Sigmoid colon (tissue), 7 donors: ENCODE measurements at places on chromosomes 5 and 9. TPM values are rescaled to one million over a fixed set of nuclear protein-coding genes. Genes with fewer than 3 reads are reported as not detected.

ANXA2R gene
- total RNA-seq, result 1.8 TPM

DNA sequence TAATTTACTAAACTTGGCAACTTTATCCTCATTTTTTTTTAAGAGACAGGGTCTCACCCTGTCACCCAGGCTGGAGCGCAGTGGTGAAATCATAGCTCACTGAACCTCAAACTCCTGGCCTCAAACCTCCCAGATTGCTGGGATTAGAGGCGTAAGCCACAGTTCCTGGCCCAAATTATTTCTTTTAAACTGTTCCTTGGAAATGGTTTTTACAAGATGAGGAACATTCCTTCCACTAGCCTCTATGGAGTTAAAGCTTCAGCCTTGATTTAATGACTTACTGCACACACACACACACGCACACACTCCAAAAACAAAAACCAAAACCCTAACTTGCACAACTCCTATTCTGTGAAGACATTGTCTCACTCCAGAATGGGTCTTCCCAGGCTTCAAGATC lies 77.2 kb upstream of the TARS1 start:
- DNase-seq, result no peak

RALGDS gene
- total RNA-seq, result 39.6 TPM

ELL2 gene
- 35.3 TPM for total RNA-seq

- no peak for DNase-seq
These were observed 5.2 kb upstream of the SLC27A4 start for GRCh38 chr9:128335161-128335560.

ARHGEF39 gene
- 1.7 TPM for total RNA-seq

CYLC2 gene
- total RNA-seq, result not detected

GRCh38 chr9:13554626-13555025 lies 275.1 kb upstream of the MPDZ start:
- DNase-seq, result no peak

GRCh38 chr5:154291917-154292316 lies 101.4 kb downstream of the GALNT10 start:
- DNase-seq, result no peak

DNA sequence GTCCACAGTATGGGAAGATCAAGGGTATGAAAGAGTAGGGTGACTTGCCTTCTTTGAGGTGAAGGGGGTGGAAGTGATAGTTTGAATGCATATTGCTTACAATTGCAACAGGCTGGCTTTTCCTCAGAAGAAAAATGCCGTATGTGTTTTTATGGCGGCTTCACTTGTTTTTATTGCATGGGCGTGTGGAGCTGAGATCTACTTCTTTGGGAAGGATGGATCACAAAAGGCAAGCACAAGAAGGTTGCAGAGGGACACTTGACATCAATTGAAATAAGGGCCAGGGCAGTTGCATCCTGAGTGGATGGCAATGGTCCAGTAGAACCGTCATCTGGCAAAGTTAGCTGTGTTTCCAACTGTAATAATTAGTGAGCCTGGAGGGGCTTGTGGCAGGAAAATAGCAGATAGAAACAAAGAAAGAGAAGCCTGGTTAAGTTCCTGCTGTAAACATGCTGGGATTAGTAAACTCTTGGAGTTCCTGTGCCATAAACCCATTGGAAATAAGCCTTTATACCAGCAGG lies 138.4 kb downstream of the NTRK2 start:
- no peak for DNase-seq

CPLANE1 gene
- 27.8 TPM for total RNA-seq

DNA sequence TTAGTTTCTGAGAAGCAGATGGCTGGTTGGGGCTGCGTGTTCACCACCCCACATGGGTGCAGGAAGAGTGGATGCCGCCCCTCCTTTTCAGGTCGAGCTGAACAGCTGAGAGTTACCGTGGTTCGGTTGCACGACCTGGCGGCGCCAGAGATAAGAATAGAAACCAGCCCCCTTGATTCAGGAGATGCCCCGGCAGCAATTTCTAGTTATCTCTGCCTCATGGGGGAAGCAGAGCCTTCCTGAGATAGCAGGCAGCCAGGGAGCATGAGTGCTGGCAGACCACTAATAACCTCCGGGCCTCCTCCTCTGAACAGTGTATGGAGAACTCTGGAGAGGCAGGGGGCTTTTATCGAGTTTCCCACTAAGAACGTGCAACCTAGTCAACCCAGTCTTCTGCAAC lies 177.8 kb downstream of the NSG2 start:
- DNase-seq, result no peak

PCDHGB2 gene
- 11.6 TPM for total RNA-seq

- DNase-seq, result no peak
These were observed 120.7 kb downstream of the RNF180 start for GRCh38 chr5:64286381-64286780.

- peak; percentile 92 for DNase-seq
These were observed 94.7 kb downstream of the RXRA start for GRCh38 chr9:134420974-134421432.

MARCHF11 gene
- not detected for total RNA-seq

DPM2 gene
- 10.2 TPM for total RNA-seq

DNA sequence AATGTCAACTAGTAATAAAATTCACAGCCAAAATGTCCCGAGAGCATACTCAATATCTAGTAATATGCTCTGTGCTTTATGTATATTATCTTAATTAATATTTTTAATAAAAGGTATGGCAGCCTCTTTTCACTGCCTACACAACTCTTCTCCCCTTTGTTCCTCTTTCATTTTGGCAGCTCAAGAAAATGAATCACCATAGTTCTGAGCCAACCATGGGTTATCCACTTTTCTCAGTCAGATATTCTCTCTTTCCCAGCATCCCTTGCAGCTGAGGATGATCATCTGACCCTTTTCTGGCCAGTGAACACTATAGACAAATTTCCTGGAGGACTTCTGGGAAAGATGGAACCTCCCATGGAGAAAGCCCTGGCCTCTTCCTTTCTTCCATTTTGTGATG lies 8.2 kb upstream of the DOCK8 start:
- no peak for DNase-seq

DNA sequence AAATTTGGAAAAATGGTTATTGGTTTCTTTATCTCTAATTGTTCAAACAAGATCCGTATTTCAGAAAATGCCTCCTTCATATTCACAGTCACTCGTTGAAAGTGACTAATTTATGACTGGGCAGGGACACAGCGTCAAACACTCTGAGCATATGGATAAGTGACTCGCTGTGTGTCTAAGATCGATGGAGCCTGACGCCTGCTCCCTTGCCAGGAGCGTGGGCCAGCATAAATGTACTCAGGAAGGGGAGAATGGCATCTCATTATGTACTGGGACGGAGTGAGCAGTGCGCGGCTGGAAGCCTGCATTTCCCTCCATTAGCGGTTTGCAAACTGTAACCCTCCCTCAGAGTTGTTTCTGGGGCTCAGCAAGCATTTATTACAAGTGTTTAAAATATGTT lies 79.8 kb upstream of the CAST start:
- no peak for DNase-seq

DNA sequence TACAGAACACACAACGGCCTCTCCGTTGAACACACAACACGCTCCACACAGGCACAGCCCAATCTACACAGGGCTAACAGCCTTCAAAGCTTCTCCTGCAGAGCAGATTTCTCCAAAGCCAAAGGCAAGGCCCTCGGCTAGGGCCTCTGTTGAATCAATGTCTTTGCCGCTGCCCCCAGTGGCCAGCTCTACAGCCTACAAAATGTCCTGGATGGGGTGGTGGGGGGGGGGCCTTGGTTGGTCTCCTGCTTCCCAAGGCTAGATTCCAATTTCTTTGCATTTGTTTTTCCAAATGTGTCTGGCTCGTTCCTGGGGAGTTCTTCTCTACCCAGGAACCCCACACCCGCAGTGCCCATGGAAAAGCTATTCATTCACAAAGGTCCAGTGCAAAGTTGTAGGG lies 167.2 kb downstream of the PAX5 start:
- DNase-seq, result peak; percentile 18

IPPK gene
- 5.7 TPM for total RNA-seq

GRCh38 chr9:38243993-38244392 lies 148.5 kb upstream of the ALDH1B1 start:
- DNase-seq, result no peak

OBP2A gene
- not detected for total RNA-seq

DNA sequence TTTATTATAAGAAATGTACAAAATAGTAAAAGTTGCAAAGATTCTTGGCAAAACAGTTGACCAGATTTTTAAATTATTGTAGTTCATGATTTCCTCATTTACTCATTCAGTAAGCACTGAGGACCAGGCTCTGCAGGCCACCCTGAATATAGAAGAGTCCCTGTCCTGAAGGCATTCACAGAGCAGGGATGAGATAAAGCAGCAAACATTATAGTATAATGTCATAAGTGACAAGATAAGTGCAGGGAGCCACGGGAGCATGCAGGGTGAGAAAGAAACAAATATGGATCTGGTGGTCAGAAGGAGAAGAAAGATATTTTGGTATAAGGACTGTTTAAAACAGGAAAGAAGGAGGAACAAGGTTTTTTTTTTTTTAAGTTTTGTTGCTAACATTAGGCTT lies 46.0 kb downstream of the PARP8 start:
- DNase-seq, result no peak

FRMD3 gene
- total RNA-seq, result 5.9 TPM

DNA sequence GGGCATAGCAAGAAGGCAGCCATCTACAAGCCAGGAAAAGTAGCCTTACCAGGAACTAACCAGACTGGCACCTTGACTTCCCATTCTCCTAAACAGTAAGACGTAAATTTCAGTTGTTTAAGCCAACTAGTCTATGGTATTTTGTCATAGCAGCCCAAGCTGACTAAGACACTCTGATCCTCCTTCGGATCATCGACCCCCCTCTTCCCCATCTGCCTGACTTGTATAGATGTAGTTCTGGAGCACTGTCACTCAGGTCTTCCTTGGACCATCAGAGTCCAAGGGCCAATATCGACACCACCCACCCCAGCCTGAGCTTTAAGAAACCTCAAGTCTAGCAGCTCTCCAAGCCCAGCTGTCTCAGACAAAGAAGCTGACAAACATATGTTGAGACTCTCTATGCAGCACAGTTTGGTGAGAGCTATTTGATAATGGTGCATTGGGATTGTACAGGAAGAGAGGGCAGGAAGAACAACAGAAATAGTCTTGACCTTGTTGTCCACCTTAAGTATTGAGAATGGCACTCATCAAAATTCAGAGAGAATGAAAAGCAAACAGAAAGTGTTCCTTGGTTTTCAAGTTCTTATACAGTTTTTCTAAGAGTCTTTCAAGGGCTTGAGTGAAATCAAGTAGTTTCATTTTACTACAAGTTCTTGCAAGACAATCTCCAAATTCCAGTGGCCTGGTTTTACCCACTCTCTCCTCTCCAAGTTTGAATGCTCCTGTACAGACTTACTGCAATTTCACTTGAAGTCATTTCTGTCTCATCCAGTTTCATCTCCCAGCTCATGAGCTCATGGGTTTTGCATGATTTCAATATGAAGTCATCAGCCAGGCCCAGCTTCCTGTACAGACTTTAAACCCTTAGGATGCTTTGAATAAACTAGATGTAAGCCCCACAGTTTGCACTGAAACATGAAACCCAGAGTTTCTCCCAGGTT lies 122.3 kb upstream of the RAI14 start:
- DNase-seq, result no peak

LCP2 gene
- total RNA-seq, result 15.0 TPM

DNA sequence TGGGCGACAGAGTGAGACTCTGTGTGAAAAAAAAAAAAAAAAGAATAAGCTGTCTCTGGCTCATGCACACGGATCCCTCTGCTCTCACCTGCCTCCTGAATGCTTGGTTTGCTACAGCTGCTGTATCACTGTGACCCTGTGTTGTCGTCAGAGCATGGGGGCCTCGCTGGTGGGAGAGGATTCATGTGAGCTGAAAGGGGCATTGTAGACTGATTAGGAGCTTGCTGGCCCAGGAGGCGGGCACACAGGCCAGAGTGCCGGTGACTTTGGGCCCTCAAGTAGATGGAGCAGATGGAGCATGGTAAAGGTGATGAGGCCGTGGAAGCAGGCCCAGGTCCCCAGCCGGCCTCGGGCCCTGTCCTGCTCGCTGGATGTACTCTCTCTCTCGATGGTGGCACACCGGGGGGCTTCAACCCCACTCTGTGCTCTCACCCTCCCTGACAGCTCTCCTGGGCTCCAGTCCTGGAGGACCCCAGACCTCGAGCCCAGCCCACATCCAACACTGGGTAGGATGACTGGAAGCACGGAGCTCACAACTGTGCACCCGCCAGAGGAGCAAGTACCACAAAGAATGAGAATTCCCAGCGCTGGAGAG lies 7.1 kb downstream of the FLT4 start:
- no peak for DNase-seq
